Effector CD4-positive, alpha-beta T cell (primary cell): ENCODE measurements at places on chromosomes 2 and 18.

DNA sequence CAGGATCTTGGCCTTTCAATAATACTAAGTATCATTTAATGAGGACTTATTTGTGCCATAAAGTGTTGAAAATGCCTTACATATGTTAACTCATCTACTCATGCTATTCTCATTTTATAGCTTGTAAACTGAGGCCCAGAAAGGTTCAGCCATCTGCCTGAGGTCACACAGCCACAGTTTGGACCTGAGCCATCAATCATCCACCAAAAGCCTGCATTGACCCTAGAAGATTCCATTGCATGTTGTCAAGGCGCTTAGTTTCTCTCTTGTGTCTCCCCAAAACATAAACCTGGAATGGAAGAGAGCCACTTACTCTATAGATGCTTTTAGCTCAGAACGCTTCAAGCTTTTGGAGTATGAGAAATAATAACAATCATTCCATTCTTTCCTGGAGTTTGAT, 26.8 kb downstream of the NPAS2 start:
- DNase-seq: no peak

- no peak for DNase-seq
Observed at GRCh38 chr2:172612051-172612450, 56.2 kb downstream of the PDK1 start.

GRCh38 chr18:73563901-73564472, 583.6 kb downstream of the FBXO15 start:
- no peak for DNase-seq

DNA sequence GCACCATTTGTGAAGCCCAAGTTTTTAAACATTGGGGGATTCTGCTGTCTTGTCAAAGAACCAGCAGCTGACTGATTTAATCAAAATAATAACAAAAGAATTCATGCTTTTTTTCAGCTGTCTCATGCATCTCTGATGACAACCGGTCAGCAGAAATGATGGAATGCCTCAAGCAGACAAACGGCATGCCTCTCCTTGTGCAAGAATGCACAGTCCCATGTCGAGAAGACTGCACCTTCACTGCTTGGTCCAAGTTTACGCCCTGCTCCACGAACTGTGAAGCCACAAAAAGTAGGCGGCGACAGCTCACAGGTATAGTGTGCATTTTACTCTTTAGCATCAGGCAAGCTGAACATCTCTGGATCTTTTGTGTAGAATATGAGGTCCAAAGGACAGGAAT, 558.8 kb upstream of the HNMT start:
- DNase-seq: no peak

DNA sequence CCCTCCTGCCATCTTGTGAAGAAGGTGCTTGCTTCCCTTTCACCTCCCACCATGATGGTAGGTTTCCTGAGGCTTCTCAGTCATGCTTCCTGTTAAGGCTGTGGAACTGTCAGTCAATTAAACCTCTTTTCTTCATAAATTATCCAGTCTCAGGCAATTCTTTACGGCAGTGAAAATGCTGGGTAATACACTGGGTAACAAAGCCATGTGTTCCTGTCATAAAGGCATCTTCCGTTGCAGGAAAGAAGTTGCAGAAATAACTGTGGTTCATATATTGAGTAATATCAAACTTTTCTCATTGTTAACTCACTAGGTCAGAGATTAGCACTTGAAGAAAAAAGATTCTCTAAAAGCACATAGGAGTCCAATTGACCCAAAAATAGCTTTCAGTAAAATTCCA, 163.9 kb upstream of the HNMT start:
- no peak for DNase-seq

DNA sequence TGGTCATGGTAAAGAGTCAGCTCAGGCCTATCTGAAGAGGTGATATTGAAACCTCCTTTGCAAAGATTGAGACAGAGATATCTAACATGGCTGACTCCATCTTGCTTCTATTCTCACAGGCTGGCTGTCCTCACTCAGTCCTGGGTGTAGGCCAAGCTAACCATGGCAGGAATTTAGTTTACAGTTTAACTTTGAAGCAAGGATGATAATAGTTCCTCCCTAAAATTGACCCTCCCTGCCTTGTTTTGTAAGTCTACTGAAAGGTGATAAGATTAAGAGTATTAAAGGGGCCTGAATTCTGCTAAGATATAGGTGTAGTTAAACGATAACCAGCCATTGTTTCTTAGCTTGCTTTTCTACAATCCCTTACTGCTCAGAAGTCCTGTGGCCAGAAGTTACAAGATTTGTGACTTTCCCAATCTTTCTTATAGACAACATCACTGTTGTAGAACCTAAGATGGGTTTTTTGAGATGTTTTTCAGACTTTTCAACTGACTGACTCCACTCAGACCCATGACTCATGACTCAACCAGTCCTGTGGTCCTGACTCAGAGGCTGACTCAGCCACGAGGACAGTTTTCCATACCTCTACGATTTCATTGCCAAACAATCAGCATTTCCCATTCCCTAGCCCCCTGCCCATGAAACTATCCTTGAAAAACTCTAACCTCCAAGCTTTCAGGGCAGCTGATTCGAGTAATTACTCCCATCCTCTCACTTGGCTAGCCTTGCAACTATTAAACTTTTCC, 195.7 kb upstream of the SESTD1 start:
- no peak for DNase-seq

DNA sequence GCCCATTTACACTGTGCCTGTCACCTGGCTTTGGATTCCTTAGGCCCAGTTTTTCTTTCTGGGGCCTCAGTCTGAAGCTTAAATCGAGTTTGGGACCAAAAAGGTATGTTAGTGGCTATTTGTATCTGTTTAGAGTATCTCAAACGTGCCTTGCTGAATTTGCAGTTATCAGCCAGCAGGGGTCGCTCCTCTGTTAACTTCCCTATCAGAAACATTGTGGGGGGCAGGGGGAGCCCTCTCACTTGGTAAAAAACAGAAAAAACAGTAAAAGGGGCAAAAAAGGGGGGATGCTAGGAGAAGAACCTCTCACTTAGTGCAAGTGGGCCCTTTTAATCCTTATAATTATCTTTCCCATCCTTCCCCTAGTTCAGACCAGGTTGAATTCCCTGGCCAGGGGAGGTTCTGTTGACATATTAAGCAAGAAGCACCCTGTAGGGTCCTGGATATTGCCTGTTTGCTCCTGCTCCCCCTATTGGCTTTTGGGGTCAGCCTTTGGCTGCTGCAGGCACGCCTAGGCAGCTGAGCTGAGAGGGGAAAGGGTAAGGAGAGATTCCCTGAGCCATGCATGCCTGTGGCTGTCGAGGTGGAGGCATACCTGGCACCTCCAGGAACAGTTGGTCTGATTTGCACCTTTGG, 8.8 kb upstream of the IFIH1 start:
- no peak for DNase-seq

GRCh38 chr2:204312105-204312504, 233.2 kb upstream of the PARD3B start:
- DNase-seq: no peak

- no peak for DNase-seq
Observed at GRCh38 chr2:116585669-116586327, 1228.7 kb upstream of the DDX18 start.

- DNase-seq: peak; percentile 79
Observed at GRCh38 chr2:173964565-173965371, 405 bp downstream of the SP3 start.

GRCh38 chr2:219419331-219420197, 1.4 kb downstream of the DES start:
- no peak for DNase-seq

DNA sequence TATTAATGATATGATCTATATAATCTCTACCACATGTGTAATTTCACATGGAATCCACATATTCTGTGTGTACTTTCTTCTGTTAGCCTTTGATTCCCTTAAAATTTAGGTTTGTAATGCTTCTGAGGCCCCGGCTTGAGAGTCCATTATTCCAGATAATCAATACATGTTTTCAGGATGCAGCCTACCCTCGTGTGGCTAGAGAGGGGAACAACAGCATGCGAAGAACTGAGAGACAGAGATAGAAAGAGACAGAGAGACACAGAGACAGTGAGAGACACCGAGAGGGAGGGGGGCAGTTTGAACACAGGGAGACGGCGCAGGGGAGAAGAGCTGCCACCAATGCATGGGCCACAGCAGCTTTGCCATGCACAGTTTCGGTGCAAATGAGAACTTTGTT, 185.4 kb downstream of the SNTG2 start:
- no peak for DNase-seq

GRCh38 chr2:151040039-151040438, 221.6 kb downstream of the RBM43 start:
- DNase-seq: no peak

- DNase-seq: no peak
Observed at GRCh38 chr2:22359071-22359672, 1025.8 kb upstream of the KLHL29 start.

DNA sequence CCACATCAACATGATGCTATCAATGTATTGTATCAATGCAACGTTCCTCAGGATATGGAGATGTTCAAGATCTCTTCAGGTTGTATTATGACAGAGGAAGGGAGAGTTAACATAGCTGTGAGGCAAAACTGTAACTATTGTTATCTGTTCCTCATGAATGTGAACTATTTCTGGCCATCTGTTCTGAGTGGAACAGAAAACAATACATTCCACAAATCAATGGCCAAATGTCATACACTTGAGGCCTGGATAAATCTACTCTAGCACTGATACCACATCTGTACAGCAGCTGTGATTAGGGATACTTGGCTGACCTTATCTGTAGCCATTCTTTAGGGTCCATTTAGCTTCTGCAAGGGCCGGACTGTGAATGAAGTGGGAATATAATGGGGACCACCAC, 447.9 kb downstream of the IRS1 start:
- no peak for DNase-seq

DNA sequence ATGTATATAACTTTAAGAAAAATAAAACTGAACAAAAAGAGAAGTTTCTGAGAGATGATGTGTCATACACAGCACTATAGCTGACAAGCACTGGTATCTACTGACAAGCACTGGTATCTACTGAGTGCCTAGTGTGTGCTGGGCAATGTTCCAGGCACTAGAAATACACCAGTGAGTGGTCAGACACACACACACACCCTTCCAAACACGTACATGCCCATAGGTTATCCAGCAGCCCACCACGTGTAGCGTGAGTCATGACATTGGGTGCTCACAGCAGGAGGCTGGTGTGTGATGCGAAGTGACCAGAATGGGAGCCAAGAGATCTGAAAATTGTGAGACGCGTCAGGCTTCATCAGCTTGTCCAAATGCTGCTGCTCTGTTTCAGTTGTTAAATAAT, 12.2 kb upstream of the GNAL start:
- DNase-seq: no peak

GRCh38 chr2:118762290-118762689, 85.2 kb downstream of the EN1 start:
- no peak for DNase-seq

GRCh38 chr18:62999392-62999791, 284.1 kb downstream of the PHLPP1 start:
- no peak for DNase-seq

- no peak for DNase-seq
Observed at GRCh38 chr2:234588054-234588430, 91.2 kb upstream of the ARL4C start.

GRCh38 chr2:46368401-46368800, 71.2 kb downstream of the EPAS1 start:
- no peak for DNase-seq

DNA sequence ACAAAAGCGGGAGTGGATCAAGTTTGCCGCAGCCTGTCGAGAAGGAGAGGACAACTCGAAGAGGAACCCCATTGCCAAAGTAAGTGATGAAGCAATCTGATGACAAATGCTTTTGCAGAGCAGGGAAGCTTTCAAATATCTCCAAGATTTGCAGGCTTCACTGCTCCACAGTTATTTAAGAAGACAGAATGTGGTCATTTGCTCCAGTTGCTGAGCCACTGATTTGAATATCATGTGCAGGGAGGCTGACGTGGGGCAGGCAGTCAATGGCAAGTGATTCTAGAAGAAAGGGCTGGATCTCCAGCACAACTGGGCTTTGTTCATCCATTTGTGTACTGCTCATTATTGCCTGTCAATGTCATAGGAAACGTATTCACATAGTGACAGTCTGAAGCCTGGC, 10.2 kb downstream of the DSG4 start:
- no peak for DNase-seq

DNA sequence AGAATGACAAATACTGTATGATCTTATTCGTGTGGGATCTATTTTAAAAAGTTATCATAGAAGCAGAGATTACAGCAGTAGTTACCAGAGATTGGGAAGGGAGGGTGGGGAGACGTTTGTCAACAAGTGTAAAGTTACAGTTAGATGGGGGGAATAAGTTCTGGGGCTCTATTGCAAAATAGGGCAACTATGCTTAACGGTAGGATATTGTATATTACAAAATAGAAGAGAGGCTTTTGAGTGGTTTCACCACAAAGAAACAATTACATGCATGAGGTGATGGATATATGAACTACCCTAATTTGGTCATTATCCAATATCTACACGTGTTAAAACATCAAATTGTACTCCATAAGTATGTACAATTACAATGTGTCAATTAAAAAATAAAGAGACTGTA, 123.4 kb upstream of the NOSTRIN start:
- no peak for DNase-seq

GRCh38 chr2:48728295-48728694, 27.2 kb downstream of the LHCGR start:
- DNase-seq: no peak

- peak; percentile 29 for DNase-seq
Observed at GRCh38 chr18:35588995-35589394, 7.5 kb downstream of the GALNT1 start.

DNA sequence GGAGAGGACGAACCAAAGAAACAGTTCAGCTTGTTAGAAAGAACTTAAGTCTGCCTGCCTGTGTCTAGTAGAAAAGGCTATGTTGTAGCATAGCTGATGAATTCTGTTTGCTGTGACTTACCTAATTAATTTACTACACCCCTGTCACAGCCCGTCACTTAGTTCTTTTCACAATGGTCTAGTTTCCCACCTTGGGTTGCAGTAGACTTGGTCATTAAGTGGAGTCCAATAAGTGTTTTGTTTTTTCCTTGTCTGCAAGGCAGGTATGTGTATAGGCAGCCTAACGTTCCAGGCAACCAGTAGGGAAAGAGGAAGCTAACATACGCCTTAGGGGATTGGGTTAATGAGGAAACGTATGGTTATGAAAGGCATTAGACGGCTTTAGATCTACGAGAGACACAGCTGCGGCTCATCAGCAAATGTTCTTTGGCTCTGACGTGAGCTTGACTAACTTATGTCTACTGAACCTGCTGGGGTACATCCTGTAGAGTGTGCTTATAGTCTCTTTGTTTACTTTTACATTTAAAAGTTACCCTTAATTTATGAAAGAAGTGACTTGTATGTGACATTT, 180.1 kb downstream of the PRPF40A start:
- DNase-seq: no peak

DNA sequence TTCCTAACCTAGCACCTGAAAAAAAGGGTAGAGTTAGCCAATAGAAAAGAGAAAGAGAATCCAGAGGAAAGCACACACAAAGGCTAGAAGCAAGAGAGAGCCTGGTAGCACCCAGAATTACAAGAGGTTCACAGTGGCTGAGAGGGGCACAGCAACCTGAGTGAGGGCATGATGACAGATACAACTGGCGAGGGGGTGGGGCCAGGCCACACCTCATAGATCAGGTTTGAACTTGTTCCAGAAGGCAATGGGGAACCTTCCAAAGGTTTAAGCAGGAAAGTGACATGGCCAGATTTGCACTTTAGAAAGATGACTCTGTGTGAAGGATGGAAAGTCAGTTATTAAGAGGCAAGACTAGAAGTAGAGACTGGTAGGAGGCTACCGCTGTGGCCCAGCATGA, 148.0 kb downstream of the TTC32 start:
- DNase-seq: no peak
